ENCODE measurements at places on chromosomes 12 and 14.

DNA sequence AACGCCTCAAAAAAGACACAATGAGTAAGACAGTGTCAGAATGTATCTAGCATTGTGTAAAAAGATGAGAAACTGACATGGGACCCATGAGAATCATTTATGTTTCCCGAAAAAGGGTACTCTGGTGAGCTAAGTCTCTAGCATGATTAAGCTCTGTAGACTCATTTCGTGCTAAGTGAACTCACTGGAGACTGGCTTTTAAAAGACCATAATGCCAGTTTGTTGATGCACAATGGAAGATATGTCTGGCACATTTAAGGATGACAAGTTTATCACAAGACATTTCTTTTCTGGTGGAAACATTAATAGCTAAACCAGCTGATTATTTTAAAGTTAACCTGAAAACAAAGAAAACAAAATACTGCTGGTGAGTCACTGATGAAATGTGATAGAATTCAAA lies 233.5 kb downstream of the SLC2A13 start:
- DNase-seq: no peak

DNA sequence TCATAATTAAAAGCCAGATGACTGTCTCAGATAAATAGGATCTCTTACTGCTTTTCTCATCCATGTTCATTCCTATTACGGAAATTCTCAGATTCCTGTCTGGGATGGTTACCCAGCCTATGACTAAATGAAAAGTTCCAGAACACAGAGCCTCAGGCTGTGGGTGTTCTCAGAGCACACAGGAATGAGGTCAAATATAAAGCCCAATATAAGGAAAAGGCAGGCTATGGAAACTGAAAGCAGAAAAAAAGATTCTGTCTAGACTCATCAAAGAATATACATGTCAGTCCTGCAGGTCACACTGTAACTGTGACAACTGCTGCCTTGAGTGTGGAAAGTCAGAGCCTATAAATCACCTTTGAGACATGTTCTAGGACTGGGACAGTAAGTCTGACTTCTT lies 64.3 kb downstream of the DCAF5 start:
- no peak for DNase-seq

GRCh38 chr14:99679111-99679510 lies 5.0 kb upstream of the CYP46A1 start:
- no peak for DNase-seq

DNA sequence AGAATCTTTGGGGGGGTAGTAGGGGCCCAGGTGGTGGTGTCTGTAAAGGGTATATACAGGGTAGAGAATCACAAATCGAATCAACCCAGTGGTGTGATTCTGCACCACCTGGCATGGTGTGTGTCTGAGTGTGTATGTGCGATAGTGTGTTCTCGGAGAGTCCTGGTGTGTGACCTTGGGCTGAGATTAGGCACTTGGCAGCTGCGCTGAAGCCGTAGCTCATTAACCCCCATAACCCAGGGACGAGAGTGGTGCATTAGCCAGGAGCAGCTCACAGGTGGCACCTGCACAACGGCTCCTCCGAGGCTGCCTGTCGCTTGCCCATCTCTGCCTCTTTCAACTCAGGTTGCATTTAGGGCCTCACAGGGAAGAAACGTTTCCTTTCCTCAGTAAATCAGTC lies 15.6 kb upstream of the TESC start:
- no peak for DNase-seq

DNA sequence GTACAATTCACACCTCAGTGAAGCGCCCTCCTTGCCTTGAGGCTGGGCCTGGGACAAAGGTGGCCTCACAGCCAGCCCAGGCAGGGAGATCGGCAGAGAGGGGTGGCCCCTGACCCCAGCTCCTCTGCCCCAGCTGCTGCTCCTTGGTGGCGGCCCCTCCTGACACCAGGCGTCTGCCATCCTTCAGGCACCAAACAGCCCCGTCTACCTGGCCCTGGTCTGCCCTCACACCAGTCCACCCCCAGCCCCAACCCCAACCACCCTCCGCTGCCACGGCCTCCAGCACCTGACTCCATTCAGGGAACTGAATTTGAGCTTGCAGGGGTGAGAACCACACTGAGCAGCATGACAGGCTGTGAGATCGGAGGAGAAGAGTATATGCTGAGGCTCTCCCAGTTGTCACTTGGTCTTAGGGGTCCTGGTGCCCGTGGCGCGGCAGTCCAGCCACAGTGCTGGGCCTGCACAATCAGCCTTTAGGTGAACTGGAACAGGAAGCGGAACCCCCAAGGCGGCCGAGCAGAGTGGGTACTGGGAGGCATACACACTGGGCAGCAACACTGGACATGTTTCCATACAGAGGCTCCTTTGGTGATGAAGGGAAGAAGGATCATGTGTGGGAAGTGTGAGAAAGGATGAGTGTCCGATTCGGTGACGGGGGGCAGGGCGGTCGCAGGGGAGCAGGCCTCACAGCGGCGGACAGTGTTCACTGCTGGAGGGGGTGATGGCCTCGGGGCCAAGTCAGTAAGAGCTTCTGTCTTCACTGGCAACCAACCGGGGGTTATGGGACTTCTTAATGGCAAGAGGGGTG lies 18.7 kb downstream of the ZFYVE21 start:
- DNase-seq: no peak

- DNase-seq: no peak
Measured at GRCh38 chr12:91413581-91414546, 231.2 kb upstream of the DCN start.

DNA sequence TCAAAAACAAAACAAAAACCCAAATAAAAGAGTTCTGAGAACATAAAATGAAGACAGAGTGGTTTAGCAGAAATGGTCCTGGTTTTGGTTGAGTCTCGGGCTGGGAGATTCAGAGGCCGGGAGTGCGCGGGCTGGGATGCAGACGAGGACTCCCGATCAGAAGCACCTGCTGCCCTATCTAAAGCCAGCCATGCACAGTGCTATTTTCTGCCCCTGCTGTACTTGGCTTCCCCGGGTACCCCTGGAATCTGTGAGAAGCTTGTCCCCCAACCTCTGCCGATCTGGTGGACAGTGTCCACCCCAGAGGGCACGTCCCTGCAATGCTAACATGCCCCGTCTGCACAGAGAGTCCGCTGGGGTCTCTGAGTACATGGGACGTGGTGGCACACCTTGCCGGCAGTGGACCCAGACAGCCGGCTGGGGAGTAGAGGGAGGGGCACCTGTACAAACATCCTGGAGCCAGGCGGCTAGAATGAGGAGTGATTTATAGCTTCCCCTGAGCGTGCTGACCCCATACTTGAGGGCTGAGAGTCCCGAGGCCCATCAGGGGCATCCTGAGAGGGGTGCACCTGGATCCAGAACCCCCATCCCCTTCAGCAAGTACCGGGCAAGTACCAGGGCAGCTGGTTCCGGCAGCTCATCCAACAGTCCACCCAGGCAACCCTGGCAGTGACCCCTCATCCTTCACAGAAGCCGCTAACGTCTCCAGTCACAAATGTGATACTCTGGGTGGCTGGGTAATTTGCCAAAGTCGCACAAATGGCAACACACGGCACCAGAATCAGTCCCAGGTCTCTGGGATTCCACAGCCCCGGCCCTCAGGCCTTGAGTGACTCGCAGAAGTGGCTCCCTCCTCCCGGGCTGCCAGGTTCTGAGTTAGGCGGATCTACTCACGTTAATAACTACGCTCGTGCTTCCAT lies 37.1 kb downstream of the CHGA start:
- DNase-seq: no peak

DNA sequence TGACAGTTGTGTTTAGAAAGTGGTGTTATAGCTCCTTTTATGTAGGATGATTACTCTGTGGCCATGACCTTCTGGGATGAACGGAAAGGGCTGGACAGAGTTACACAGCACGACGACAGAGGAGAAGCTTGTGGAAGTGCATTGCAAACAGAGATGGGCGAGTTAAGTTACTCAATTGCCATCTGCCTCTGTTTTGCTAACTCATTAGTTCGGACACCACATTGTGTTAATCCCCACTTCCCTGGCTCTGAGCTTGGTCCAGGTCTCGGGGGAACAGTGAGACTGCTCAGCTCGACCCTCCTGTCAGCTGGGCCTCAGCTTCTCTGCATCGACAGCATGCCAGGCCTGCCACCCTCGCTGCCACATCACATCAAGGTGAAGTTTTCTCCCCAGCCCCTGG lies 408.0 kb downstream of the ZFP36L1 start:
- no peak for DNase-seq

- peak; percentile 38 for DNase-seq
Measured at GRCh38 chr14:65412856-65413738, 567 bp downstream of the FUT8 start.

- no peak for DNase-seq
Measured at GRCh38 chr12:70177631-70178030, 65.6 kb upstream of the CNOT2 start.

DNA sequence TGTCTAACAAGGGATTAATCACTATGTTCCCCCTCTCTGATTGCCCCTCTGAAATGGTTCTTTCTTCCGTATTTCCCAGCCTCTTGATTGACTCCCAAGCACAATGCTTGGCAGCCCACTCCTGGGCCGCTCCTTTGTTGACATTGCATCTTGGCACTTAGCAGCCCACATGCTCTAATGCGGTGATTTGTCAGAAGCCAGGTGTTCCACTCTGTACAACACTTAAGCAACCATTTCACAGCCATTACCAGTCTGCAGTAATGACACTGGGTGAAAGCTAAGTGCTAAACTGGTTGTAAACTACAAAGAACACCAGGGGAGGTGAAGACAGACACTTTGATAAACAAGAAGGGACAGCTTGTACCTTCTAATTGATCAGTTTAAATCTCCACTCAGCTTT lies 353.5 kb downstream of the TMEM132D start:
- no peak for DNase-seq

DNA sequence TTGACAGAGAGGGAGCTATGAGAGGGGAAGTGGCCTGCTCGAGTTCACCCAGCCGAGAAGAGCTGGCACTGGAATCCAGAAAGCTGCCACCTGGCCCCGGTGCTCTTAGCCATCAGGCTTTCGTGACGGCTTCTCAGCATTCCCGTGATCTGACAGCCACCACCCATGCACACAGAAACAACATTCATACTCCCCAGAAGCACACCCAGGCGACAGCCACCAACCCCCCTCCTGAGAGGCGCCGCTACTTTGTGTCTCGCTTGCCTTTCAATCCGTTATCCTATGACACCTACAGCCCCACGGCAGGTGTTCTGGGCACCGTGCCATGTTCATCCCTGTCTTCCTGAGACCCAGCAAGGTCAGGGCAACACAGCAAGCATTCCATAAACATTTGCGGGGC lies 31.4 kb downstream of the PSMC1 start:
- DNase-seq: no peak

GRCh38 chr12:6745741-6746525 lies 7.0 kb downstream of the MLF2 start:
- no peak for DNase-seq

DNA sequence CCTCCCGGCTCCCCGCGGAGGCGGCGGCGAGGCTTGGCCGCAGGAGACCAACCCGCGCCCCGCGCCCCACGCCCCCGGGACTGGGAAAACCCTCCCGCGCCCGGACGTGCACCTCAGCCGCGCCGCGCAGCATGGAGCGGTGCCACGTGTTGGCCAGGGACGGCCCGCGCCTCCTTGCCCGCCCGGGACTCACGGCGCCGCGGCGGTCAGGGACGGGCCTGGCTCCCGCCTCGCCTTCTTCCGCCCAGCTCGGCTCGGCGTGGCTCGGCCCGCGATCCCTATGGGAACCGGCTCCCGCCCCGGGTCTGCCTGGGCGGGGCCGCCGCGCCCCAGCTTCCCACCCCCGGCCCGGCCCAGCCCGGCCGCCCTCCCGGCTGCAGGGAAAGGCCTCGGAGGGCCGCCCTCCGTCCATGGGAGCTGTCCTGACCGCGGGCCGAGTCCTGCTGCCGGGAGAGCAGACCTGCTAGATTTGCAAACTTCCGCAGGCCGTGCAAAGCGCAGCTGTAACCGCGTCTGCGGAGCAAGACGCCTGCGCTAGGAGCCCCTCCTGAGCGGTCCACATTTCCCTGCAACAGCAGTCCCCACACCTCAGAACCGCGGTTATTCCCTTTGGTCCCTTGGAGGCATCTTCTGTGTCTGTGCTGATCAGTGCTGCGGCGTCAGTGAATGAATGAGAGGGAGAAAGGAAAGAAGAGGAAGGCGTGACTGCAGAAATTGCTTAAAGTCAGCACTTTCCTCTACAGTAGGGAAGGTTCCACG lies at the start of gene CDKL1:
Gene CDKL1 (minus strand): TSS at position 251 of the 759 bp plus-strand sequence. CDS start 1,013 bp downstream, outside the sequence.
- peak; percentile 25 for DNase-seq

DNA sequence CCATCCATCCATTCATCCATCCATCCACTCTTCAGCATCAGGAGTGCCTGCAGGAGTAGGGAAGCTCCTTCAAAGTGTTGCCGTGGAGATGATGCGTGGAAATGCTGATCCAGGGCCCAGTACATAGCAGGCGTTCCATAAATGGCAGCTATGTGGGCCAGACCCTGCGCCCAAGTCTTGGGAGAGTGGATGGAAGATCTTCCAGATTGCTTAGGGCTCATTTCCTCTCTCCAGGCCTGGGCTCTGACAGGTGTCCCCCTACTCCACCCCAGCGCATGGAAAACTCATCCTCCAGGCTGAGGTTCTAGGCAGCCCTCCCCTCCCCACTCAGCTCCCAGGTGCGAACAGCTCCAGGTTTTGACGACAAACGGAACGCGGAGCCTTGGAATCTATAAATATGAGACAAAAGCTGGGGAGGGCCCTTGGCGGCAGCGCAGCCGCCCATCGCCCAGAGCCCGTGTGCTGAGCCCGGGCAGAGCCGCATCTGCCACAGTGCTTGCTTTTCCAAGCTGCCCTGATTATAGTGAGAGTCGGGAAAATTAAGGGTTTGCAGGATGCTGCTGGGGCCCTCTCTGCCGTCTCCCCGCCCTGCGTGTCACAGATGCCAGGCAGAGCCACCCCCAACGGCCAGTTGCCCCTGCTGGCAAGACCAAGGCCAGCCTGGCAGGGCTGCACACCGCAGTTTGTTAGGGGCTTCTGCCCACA lies 1.6 kb downstream of the BEGAIN start:
- no peak for DNase-seq

GRCh38 chr12:120109570-120110267 lies 6.8 kb downstream of the RAB35 start:
- DNase-seq: no peak

DNA sequence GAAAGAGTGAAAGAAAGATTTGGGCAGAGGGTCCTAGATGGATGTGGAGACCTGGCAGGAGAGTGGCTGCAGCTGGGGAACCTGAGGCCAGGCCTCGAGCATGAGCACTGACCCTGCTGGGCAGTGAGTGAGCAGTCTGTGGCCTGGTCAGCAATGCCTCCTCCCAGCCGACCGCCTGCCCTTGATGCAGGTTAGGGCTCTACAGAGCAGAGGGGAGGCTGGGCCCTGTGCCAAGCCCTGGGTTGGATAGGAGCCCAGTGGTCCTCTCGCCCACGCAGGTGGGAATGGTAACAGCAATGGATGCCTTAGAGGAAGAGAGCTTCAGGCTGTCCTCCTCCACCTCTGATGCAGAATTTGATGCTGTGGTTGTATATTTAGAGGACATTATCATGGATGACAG lies 59.8 kb downstream of the RAB35 start:
- DNase-seq: no peak
